Fibroblast of skin of left biceps (primary cell): ENCODE measurements at places on chromosomes 3 and 15.

- DNase-seq = no peak
Observed at GRCh38 chr3:155179966-155180757, 100.0 kb downstream of the MME start.

DNA sequence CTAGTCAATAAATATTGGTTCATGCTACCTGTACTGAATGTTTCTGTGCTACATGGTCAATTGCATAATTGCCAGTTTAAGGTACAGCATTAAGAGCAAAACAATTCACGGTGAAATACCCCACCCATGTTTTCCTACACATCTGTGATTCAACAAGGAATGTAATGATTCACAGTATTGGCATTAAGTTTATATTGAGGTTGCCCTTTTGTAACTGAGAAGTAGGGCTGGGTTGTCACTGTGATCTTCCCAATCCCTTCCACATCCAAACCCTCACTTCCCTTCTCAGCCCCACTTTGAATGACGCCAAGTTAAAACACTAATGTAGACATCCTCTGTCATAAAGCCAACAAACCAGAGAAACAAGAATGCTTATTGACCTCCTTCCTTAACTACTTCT lies 112.0 kb upstream of the TJP1 start:
- DNase-seq = no peak

DNA sequence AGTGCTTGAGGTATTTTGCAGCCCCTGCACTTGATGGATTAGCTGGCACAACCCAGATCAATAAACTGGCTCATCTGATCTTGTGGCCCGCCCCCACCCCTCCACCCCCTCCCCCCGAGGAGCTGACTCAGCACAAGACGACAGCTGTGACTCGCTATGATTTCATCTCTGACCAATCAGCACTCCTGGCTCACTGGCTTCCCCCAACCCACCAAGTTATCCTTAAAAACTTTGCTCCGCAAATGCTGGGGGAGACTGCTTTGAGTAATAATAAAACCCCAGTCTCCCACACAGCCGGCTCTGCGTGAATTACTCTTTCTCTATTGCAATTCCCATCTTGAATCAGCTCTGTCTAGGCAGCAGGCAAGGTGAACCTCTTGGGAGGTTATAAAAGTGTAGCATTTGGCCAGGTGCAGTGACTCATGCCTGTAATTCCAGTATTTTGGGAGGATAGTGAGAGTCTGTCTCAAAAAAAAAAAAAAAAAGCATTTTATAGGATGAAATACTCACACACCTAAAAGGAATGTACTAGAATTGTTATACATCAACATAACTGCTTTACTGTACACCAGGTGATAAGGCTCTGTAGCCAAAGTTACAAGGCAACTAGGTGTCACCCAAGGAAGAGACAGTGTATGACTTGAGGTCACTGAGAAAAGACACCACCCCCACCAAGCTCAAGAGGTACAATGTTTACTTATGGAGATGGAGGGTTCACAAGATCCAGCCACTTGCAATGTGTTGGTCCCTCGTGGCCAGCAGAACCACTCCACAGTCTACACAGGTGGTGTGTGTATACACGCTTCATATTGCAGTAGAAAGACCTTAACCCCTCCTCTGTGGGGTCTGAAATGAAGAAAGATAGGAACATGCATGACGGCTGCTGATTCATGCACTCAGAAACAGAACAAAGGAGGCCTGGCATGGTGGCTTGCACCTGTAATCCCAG lies 8.6 kb downstream of the ZNF445 start:
- peak; percentile 2 for DNase-seq

DNA sequence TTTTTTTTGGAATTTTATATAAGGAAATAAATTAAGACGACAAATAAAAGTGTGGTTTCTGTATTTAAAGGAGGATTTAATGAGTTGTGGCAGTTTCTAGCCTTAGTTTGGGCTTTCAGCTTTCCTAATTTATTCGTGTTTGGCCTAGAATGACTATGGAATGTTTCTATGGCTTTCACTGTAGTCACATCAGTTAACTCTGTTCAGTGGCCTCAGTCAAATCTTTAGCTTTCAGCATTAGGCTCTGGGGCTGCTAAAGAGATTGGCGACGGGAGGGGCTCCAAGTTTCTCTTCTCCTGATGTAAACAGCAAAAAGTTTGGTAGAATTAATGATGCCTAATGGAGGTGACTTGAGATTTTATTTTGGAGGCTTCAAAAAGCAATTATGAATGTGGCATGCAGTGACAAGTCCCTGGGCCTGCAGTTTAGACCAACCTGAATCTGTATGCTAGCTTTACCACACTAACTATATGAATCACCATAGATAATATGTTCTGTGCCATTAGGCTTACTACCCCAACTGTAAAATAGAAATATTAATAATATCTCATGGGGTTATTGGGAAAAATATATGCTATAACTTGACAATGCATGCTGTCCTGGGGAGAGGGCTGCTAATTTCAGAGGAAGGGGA lies 47.1 kb upstream of the ADGRG7 start:
- DNase-seq = no peak

GRCh38 chr3:12175137-12175593 lies 16.5 kb upstream of the TIMP4 start:
- DNase-seq = no peak

- DNase-seq = no peak
Observed at GRCh38 chr3:53100818-53101466, 29.3 kb downstream of the RFT1 start.
